ENCODE measurements at places on chromosomes 3 and 15. TPM values are rescaled to one million over a fixed set of nuclear protein-coding genes. Genes with fewer than 3 reads are reported as not detected.

BAHD1 gene
- 25.7 TPM for total RNA-seq

EPHA3 gene
- 0.08 TPM for total RNA-seq

ZNF501 gene
- 3.6 TPM for total RNA-seq

HYAL3 gene
- 9.7 TPM for total RNA-seq

ROBO2 gene
- total RNA-seq = not detected

BOC gene
- total RNA-seq = not detected

FSTL1 gene
- total RNA-seq = 0.50 TPM

TLR9 gene
- total RNA-seq = 0.79 TPM

SLC28A2 gene
- not detected for total RNA-seq

EPHB3 gene
- total RNA-seq = 0.11 TPM

CLRN1 gene
- not detected for total RNA-seq

SCAANT1 gene
- total RNA-seq = not detected

SAMMSON gene
- total RNA-seq = not detected

All from activated CD8-positive, alpha-beta T cell treated with anti-CD3 and anti-CD28 coated beads, Interleukin-2, amount 10 ng/mL, durations not matched to agents 7 days and 5 days (primary cell).